HEK293T (cell line): ENCODE measurements at places on chromosomes 12 and 14.

GRCh38 chr12:123474485-123475245, 16.7 kb downstream of the SNRNP35 start:
- DNase-seq = no peak

DNA sequence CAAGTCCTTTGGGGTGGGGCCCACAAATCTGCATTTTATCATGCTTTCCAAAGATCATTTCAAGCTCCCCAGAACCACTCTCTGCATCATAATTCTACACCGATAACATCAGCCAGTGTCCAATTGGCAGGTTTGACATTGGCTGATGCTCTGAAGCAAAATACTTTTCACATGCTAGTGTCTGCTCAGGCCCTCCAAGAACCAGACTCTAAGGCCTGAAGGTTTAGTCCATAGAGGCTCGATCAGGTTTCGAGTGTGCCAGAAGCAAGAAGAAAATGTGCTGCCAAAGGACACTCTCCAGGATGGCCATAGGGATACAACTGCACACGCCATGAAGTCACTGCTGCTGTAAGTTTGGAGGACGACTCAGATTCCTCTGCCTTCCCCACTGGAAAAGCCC, 280.3 kb downstream of the KSR2 start:
- no peak for DNase-seq

DNA sequence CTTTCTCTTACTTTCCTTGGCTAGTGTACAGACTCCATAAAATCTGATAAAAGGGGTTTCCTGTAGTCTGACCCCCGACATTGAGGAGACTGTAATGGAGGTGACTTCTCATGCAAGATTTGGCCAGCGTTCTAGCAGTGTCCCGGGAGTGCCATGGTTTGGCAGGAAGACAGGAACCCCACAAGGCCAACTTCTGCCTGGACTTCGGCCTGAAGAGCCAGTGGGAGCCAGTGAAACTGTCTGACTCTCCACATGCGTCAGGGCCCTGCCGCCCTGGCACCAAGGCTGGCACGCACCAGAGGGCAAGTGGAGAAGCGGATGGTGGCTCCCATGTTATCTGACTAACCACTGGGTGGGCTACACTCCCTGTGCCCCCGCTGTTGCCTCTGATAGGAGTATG, 70.5 kb downstream of the TMEM260 start:
- no peak for DNase-seq

DNA sequence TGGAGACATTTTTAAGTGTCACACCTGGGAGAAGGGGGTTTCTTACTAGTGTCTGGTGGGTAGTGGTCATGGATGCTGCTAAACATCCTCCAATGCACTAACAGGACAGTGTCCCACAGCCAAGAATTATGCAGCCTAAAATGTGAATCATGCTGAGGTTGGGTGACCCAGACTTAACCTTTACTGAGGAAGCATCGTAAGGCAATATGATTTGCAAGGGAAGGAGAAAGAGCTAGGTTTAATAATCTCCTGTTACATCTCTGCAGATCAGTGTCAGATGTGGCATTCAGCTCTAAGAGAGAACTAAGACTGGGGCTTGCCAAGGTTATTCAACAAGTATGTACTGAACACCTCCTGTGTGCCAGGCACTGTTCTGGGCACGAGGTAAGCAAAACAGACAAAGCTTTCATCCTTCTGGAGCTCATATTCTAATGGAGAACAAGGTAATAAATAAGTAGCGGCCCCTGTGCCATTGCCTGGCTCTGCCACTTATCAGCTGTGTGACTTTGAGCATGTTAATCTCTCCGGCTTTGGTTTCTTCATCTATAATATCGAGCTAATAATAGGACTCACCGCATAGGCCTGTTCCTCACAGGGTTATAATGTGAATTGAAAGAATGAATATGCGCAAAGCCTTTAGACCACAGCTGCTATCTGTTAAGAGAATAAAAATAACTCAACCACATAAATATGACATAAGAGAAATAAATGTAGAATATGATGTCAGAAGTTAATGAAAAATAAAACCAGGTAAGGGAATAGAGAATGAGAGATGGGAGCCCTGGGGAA, 13.5 kb upstream of the GOLGA5 start:
- DNase-seq = no peak

GRCh38 chr12:85804663-85805062, 31.5 kb downstream of the RASSF9 start:
- DNase-seq = no peak

DNA sequence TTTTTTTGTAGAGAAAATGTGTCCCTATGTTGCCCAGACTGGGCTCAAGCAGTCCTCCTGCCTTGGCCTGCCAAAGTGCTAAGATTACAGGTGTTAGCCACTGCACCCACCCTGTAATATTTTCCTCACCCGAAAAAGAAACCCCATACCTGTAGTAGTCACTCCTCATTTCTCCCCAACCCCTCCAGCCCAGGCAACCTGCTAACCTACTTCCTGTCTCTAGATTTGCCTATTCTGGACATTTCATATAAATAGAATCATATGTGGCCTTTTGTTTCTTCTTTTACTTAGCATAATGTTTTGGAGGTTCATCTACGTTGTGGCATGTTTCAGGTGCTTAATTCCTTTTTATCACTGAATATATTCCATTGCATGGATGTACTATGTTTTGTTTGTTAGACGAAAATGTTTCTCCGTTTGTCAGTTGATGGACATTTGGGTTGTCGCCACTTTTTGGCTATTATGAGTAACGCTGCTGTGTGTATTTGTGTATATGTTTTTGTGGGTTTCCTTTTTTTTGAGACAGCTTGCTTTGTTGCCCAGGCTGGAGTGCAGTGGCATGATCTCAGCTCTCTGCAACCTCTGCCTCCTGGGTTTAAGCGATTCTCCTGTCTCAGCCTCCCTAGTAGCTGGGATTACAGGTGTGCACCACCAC, 6.2 kb downstream of the ANKRD13A start:
- DNase-seq = no peak
